ENCODE measurements at places on chromosomes 12 and 14. TPM values are rescaled to one million over a fixed set of nuclear protein-coding genes. Genes with fewer than 3 reads are reported as not detected.

CACNA1C gene
- total RNA-seq: 54.8 TPM

RBMS2 gene
- total RNA-seq: 6.3 TPM

CMA1 gene
- not detected for total RNA-seq

NGB gene
- 4.7 TPM for total RNA-seq

NINJ2 gene
- total RNA-seq: 0.63 TPM

POMT2 gene
- total RNA-seq: 25.4 TPM
